ENCODE measurements at places on chromosomes 2 and 18.

GRCh38 chr2:167200019-167200418, 311.7 kb downstream of the XIRP2 start:
- DNase-seq: no peak

GRCh38 chr2:229085439-229085838, 185.6 kb downstream of the PID1 start:
- no peak for DNase-seq

DNA sequence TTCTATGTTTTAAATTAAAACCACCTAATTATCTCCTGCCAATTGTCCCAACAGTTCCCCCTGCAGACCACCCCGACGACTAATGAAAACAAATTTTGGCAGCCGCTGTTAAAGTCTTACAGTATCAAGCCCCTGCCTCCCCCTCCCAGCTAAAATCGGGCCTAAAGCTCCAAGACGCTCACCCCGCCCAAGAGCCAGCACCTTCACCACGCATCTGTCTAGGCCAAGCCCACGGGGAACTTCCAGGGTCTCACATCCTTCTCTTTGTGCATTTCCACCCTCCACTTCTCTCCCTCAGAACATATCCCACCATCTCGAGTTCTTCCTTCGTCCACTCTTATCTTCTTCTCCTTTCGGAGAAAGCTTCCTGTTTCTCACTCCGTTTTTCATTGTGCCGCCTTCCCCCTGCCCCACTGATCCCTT, 445 bp downstream of the PRPF40A start:
- DNase-seq: peak; percentile 35

DNA sequence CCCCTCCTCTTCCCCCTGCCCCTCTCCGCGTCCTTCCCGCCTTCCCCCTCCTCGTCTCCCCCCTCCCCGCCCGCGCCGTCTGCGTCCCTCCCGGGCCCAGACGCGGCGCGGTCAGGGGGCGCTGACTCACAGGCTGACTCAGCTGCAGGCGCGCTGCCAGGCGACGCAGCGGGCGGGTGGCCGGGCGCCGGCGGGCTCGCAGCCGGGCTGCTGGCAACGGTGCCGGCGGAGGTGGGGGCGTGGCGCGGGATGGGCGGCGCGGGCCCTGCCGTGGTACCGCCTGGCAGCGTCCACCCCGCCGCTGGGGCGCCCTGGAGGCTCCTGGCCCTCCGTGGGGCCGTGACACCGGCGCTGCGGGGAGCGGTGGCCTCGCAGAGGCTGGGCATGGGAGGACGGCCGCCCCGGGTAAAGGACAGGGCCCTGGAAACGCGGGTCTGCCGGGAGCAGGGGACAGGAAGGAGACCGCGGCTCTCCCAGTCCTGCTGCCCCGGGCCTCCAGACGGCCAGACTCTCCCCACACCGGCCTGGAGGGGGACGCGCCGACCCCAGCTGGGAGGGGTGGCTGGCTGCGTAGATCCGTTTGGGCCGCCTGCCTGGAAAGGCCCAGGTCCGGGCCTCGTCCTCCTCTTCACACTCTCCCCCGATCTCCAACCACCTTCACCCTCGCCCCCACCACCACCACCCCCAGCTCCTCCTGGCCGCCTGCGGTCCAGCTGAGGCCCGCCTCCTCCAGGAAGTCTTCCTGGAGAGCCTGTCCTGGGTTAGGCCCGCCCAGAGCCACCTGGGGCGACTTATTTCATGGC, 10.0 kb upstream of the PROC start:
- peak; percentile 94 for DNase-seq

DNA sequence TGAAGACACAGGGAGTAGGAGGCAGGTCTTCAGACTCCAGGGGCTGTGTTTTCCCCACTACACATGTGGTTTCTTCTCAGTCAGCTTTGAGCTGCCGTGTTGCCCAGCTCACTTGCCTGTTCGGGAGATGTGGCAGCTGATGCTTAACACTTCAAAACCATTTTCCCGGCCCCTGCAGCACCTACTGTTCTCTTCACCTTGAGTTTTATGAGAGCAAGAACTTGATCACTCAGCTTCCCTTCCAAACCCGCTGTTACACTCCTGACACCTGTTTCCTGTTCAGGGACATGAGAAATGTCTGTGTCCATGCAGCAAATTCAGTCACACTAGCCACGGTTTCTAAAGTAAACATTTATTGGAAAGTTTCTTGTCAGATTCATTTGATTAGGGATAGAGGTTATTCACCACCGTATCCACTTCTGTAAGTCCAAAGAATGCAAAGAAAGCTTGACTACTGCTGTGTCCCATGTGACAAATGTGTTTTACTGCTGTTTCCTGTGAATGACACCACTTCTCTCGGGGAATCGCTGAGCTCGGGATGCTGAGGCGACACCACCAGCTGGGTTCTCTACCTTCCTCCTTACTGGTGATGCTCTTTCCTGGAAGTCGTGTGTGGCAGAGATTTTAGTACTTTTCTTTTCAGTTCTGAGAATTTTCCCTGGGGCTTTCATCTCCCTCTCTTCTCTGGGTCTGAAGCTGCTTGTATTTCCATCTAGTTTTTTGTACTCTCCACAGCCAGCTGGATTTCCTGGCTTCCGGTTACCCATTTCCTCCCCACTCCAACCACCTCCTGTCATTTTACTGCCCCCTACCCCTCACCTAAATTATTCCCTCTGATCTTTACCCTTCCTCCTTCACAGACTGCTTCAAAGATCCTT, 91.7 kb downstream of the KLF7 start:
- DNase-seq: no peak

DNA sequence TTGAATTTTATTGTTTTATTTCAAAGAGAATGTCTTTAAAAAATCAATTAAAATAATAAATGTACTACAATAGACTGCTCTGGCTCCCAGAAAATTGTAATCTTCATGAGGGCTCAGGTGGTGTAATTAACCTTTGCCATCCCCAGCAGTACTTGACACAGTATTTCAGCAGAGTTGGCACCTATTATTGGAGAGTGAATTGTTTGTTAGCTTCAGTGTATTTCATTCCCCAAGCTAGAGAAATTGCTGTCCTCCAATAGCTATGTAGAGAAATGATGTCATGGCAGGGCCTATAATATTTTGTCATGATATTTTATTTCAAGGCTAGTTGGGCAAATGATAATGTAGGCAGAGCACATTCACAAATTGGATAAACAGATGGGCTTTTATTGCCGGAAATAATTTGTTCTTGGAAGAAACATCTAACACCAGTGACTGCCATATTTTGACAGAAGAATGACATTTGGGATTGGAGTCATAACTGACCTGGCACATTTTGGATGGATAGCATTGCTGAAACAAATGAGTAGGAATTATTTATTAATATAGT, 712.0 kb upstream of the NXPH2 start:
- no peak for DNase-seq

DNA sequence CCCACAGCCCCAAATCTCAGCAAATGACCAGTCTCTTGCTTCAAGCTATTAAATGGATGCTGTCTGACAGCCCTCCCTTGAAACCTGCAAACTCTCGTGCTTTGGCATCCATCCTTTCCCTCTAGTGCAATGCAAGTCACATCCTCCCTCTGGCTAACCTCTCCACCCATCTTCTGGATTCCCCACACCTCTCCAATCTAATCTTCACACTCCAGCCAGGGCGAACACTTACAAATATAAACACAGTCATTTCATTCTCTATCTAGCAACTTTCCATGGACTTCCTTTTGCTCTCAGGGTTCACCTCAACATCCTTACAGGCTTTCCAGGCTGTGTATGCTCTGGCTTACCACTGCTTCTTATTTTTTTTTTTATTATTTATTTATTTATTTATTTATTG, 10.1 kb upstream of the NARS1 start:
- DNase-seq: no peak

- peak; percentile 21 for DNase-seq
Measured at GRCh38 chr18:49565612-49566011, 3.8 kb downstream of the LIPG start.

DNA sequence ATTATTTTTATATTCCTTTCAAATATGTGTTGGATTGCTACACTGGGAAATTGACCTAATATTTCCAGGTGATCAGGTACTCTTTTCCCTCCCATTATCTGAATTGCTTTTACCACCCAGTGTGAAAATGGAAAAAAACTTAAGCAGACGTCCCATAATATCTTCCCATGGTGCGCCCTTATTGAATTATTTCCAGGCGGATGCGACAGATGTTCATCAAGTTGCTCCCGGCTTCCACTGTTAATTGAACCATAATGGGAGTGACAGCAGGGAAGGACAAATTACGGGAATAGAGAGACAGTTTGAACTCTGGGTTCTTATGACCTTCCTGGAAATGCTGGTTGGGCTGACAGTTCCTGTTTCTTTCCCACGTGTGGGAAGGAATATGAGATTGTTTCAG, 93.3 kb downstream of the THSD7B start:
- no peak for DNase-seq

DNA sequence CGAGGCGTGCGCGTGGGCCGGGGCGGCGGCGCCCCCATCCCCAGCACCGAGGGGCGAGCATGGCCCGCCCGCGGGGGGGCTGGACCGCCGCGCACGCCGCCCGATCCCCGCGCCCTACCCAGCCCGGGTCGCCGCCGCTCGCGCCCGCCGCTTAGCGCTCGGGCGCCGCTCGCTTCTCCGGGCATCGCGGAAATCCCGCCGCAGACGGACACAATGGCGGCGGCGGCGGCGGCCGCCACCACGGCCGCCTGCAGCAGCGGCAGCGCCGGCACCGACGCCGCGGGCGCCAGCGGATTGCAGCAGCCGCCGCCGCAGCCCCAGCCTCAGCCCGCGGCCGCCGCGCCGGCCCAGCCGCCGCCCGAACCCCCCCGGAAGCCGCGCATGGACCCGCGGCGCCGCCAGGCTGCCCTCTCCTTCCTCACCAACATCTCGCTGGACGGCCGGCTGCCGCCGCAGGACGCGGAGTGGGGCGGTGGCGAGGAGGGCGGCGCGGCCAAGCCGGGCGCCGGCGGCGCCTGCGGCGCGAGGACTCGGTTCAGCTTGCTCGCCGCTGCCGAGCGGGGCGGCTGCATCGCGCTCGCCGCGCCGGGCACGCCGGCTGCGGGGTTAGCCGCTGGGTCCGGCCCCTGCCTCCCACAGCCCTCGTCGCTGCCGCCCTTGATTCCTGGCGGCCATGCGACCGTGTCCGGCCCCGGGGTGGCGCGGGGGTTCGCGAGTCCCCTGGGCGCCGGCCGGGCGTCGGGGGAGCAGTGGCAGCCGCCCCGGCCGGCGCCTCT, 453 bp downstream of the CABLES1 start:
- DNase-seq: peak; percentile 40

Measured in transverse colon (tissue), 4 donors.